ENCODE measurements at places on chromosomes 4 and X.

GRCh38 chrX:40082447-40083119, 15.2 kb downstream of the BCOR start:
- no peak for DNase-seq

- no peak for DNase-seq
These were observed 58.9 kb downstream of the PLAC1 start for GRCh38 chrX:134599184-134599914.

GRCh38 chr4:40998675-40999358, 215.5 kb downstream of the APBB2 start:
- no peak for DNase-seq

GRCh38 chr4:81490403-81491160, 18.9 kb upstream of the RASGEF1B start:
- no peak for DNase-seq

DNA sequence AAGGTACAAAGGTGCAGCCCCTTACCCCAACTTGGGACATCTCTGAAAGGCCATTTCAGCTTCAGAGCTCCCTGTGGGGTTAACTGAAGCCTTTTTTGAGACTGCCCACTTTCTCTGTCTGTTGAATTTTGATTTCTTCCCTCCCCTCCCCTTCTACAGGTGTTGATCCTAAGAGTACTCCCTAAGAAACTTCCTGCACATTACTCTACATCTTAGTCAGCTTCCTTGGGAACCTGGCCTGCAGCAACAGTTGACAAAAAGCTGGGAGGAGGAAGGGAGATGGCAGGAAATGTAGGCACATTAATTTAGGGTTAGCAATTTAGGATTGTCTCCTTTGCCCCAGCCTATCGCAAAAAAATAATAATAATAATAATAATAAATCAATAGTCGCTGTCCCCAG, 1.2 kb upstream of the IDS start:
- no peak for DNase-seq

GRCh38 chr4:104989371-104989770, 157.3 kb upstream of the TET2 start:
- no peak for DNase-seq

- DNase-seq: no peak
These were observed 30.9 kb downstream of the MCUB start for GRCh38 chr4:109590905-109591304.

GRCh38 chr4:24937176-24937916, 24.5 kb upstream of the CCDC149 start:
- DNase-seq: no peak

DNA sequence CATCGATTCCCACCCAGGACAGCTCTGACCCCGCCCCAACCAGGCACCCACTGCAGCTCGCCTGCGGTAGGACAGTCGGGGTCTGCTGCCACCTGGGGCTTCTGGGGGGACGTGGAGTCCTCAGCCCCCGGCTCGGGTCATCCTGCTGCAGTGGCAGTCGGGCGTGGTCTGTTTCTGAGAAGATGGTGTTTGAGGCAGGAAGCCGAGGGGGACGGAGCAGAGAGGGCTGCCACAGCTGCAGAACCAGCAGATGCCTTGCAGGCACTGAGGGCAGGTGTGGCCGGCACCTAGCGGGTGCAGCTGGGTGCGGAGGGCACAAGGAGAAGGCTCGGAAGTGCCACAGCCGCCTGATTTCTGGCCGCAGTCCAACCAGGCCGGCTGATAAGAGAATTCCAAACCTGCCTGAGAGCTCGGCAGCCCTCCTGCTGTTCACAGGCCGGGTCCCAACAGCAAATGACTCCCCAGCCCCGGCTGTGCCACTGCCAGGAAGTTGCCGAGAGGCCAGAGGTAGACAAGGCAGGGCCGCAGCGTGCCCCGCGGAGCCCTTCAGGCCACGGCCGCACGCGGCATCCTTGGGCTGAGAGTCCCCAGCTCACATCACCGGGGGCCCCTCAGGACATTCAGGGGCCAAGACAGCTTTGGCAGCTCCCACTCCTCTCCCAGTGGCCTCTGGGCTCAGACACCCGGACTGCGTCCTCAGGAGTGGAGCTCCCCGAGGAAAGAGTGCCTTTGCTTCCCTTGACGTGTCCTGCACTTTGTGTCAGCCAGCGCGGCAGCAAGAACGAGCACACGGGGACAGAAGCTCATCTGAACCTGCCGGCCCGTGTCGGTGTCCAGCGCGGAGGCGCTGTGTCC, 9.4 kb upstream of the CPLX1 start:
- no peak for DNase-seq

DNA sequence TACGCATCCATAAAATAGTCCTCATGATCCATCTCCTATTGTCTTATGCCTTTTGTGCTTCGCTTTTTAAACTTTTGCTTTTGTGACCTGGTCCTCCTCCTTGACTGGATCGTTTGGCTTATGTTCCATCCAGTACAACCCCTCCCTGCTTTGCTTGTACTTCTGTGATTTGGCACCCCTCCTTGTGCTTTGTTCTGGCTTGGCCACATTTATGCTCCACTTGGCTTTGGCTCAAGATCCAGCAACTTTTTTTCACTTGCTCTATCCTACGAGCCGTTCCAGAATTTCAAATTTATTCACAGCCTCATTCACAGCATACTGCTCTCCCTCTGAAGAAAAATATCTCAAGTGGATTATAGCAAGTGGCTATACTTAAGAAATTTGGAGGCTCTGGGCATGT, 28.0 kb upstream of the GLRA2 start:
- DNase-seq: no peak

DNA sequence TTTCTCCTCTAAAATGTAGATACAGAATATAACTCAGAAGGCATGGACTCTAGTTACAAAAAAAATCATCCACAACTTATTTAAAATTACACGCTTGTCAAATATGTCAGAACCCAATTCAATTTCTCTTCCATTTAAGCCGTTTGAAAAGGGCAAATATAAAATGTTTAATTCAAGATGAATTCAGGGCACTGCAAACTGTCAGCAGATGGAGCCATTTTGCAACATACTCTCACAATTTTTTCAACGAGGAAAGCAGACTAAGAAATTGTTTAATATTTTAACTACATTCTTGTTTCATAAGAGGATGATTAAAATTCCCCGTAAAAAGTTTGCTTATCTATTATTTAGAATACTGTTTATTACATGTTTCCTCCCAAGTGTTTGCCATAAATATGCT, 321.3 kb upstream of the CPXCR1 start:
- no peak for DNase-seq

Data from common myeloid progenitor, CD34-positive (primary cell).